ENCODE measurements at places on chromosomes 6 and 20.

- no peak for DNase-seq
These were observed 6.1 kb downstream of the MRS2 start for GRCh38 chr6:24408719-24409410.

- no peak for DNase-seq
These were observed 20.1 kb downstream of the SRC start for GRCh38 chr20:37365760-37366638.

DNA sequence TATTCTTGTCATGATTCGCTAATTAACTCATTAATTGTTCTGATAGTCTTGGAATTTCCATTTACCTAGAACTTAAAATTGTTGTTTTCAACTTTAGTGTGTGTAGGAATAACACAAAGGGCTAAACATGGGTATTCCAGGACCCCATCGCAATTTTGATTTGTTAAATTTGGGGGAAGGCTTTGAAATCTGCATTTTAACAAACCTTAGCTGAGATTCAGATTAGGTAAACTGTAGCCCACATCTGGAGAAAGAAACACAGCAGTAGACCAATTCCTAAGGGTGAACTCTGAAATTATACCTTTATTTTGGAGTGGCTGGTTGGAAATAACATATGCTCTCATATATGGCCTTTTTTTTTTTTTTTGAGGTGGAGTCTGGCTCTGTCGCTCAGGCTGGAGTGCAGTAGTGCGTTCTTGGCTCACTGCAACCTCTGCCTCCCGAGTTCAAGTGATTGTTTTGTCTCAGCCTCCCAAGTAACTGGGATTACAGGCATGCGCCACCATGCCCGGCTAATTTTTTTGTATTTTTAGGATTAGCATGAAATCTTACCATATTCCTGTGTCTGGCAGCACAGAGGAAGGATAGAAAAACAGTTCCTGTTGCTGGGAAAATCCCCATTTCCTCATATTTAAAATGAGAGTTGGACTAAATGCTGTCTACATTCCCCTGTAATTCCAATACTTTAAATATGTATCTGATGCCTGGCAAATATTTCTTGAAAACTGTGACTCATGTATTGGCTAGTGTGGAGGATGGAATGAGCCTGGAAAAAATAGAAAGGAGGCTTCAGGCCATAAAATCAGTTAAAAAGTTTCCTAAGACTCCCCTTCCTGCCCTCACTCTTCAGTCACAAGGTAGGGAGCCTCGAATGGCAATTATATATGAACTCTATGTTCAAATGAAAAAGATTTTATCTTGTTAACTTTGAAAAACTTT lies 96.7 kb upstream of the FAM184A start:
- DNase-seq, result no peak

DNA sequence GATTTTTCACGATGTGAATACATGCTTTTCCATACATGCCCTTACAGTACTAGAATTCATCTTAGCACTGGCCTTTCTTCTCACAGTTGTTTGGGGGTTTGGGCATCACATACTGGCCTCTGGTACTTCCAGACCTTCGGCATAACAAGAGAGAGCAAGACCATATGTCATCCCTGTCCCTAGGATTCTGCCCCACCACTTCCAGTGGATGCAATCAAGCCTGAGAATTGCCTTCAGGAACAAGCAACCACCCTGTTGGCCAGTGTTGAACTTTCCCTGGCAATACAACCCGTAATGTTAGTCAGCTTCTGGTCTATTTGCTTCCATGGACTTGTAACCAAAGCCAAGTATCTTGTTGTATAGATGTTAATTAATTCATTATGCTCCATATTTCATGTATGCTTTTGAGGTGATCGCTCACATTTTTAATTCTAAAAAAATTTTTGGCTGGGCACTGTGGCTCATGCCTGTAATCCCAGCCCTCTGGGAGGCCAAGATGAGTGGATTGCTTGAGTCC lies 15.4 kb upstream of the SLPI start:
- DNase-seq, result no peak

DNA sequence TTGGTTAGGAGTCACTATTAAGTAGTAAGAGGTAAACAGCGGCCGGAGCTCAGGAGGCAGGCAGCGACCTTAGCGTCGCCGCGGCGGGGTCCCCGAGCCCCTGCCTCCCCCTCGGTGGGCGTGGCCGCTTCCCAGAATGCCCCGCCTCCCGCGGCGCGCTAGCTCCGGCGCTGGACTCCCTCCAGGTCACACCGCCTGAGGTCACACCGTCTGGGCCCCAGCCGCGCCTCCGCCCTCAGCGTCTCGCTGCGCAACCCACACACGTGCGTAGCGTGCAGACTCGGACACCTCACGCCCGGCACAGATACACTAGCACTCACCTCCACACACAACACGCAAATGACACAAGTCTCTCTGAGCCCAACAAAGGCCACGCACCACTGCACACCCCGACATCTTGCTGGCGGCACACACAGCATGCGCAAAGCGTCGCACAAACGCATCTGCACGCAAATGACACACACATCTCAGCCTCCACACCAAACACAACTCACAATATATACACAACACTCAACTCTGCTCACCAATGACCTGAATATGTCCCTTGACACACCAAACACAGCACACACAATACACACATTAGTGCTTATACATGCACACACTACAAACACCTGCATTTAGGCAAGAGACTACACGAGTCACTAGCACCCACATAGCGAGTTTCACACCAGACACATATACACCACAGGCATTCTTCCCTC lies 17.6 kb upstream of the CDKN1A start:
- DNase-seq, result no peak

GRCh38 chr20:54083459-54083858 lies 13.1 kb upstream of the BCAS1 start:
- DNase-seq, result no peak

DNA sequence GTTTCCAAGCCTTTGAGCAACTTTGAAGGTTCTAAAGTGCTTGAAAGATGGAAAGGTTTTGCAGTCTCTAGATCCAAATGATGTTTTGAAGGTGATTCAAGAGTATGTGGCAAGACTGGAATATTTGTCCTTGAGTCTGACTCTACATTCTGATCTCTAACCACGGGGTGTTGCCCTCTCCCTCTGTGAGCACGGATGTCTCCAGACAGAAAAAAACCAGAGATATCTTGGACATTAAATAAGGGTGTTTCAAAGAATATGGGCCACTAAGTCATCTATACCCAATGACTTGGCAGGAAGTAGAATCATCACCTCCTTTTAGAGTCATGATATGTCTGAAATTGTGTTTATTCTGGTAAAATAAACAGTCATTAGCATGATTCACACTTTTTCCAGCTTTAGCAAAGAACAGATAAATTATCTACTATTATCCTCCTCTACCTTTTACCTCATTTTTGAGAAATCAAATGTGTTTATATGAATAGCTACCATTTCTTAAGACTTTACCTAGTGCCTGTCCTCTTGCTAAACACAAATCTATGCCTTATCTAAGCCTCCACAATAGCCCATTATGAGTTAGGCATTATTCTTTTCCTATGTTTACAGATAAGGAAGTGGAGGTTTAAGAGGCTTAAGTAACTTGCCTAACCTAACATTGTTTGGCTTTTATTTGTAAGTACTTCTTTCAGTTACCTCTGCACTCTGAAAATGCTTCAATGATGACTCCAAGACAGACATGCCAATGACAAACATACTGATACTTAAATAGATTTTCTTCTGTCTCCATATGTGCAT lies 384.4 kb downstream of the BMP2 start:
- DNase-seq, result no peak

DNA sequence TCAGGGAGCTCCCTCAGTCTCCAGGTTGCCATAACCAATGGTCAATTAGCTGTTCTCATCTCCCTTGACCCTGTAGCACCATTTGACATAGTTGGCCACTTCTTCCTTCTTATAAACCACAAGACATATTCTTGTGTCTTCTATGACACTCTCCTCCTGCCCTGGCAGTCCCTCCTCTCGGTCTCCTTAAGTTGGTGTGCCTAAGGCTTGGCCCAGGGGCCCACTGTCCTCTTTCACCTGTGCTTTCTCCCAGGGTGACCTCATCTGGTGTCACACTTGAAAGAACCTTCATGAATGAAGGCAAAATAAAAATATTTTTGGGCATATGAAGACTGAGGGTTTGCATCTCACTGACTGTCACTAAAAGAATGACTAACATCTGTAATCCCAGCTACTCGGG lies 9.7 kb upstream of the ADGRF5 start:
- DNase-seq, result no peak

DNA sequence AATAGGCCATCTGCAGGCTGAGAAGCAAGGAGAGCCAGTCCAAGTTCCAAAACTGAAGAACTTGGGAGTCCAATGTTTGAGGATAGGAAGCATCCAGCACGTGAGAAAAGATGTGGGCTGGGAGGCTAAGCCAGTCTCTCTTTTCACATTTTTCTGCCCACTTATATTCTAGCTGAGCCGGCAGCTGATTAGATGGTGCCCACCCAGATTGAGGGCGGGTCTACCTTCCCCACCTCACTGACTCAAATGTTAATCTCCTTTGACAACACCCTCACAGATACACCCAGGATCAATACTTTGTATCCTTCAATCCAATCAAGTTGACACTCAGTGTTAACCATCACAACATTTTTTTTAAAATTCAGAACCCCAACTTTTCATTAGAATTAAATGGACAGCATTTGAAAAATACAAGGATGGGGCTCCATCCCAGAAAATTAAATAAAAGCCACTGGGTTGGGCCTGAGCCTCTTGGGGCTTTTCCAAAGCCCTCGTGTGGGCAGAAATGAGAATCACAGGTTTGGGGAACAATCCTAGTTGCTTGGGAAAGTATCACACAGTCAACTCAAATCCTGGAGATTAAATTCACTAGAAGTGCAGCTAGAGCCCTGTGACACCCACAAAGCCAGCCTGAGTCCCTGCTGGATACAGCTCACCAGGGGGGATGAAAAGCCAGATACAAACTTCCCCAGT lies 2.2 kb downstream of the CLDN20 start:
- DNase-seq, result no peak

DNA sequence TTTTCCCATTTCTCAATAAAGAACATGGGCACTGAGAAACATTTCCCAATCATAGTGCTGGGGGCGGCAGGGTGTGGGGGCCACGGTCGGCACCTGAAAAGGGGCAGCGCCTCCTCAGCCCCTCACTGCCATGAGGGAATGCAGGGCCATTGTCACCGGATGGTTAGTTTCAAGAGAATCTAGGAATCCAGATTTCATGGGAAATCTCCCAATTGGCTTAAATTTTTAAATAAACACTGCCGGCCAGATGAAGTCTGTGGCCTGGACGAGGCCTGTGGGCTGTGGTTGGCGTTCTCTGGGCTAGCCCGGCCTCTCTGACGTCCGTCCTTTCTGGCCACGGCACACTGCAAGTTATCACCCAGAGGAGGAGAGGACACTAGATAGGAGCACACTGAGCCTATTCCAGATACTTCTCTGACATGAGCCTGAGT lies 25.6 kb downstream of the MANBAL start:
- no peak for DNase-seq

DNA sequence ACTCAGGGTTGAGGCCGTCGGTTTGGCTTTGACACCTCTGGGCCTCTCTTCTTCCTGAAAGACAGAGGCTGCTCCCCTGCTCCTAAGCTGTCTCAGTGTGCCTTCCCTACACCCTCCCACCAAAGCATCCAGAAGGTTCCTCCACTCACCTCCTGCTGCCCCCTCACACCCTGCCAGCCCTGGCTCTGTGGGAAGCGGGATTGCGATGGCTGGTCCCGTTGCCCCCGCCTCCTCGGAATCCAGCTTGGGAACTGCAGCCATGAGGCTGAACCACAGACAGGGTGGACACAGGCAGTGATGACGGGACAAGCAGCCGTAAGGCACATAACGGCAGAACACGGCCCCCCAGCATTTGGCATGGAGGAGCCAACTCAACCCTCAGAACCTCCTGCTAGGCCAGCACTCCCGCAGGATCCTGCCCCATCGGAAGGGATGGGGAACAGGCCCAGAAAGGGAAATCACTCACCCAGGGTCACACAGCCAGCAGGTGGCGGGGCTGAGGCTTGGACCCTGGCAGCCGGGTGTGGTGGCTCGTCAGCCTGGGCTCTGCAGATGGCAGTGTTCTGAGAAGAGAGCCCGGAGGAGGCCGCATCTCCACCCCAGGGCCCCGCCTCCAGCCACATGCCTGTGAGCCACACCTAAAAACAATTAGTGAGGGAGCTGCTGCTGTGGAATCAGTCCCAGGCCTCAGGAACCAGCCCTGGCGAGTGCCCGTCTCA lies 139.6 kb downstream of the PHACTR3 start:
- DNase-seq, result no peak

DNA sequence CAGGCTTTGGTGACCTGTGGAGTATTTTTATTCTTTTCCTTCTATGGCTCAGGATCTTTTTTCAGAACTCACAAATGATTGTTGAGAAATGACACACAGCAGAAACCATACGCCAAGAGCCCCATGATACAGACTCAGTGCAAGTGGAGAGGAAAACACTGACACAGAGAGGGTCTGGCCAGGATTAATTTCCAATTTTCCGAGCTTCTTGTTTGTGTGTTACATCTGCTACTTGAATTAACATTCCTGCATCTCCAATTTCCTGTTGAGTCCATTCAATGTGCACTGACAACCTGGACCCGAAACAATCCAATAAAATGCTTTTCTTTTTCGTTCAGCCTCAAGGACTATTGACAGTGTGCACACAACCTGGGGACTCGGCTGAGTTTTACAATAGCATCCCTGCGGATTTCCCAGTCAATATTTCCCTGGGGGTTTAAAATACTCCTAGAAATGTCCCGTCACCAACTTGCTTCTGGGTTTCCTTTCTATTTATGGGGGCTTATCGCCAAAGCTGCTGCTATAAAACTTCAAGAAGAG lies 4.9 kb upstream of the MLN start:
- DNase-seq, result no peak

DNA sequence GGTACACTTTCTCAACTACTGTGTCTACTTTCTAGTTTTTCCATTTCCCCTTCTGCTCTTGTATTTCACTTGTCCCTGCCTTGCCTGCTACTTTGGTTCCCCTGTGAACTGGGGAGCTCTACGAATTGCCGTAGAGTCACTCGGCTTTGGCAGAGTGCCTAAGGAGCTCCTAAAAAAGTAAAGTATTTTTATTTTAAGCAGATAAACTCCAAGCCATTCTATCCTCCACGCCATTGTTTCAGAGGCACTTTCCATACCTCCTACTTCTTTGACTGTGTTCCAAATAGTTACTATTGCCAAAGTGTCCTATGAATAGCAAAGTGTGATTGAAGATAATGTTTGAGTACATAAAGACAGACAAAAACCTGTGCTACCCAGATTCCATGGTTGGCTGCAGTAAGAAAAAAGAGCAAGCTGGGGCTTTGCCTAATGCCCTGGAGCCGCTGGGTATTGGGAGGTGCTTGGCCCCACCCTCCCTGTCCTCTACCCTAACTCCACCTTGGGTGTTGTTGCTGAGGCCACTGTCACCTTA lies 5.1 kb upstream of the MBOAT1 start:
- DNase-seq, result no peak

All from Ammon's horn (tissue), 1 donor.